PC-3 (cell line): ENCODE measurements at places on chromosomes 6 and 20.

GRCh38 chr20:9912858-9913434 lies 74.1 kb upstream of the PAK5 start:
- DNase-seq, result peak; percentile 80

- DNase-seq, result peak; percentile 67
These were observed 4.6 kb upstream of the GUCA1B start for GRCh38 chr6:42199106-42199981.

GRCh38 chr6:130105996-130106704 lies 87.8 kb downstream of the L3MBTL3 start:
- no peak for DNase-seq

DNA sequence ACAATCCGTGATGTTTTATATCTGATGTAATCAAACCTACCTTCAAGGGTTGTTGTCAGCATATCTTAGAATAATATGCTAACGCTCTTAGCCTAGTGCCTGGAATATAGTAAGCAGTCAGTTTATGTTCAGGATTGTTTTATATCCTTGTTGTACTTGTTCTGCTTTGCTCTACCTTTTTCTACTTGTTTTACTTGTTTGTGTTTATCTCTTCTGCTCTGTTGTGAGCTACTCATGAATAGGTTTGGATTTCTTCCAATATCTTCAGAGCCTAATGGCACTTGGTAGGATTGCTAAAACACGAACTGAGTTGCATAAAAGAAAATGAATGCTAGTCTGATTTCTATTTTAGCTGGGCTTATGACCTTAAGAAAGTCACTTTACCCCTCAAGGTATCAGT lies 40.1 kb downstream of the DNAH8 start:
- DNase-seq, result peak; percentile 77

DNA sequence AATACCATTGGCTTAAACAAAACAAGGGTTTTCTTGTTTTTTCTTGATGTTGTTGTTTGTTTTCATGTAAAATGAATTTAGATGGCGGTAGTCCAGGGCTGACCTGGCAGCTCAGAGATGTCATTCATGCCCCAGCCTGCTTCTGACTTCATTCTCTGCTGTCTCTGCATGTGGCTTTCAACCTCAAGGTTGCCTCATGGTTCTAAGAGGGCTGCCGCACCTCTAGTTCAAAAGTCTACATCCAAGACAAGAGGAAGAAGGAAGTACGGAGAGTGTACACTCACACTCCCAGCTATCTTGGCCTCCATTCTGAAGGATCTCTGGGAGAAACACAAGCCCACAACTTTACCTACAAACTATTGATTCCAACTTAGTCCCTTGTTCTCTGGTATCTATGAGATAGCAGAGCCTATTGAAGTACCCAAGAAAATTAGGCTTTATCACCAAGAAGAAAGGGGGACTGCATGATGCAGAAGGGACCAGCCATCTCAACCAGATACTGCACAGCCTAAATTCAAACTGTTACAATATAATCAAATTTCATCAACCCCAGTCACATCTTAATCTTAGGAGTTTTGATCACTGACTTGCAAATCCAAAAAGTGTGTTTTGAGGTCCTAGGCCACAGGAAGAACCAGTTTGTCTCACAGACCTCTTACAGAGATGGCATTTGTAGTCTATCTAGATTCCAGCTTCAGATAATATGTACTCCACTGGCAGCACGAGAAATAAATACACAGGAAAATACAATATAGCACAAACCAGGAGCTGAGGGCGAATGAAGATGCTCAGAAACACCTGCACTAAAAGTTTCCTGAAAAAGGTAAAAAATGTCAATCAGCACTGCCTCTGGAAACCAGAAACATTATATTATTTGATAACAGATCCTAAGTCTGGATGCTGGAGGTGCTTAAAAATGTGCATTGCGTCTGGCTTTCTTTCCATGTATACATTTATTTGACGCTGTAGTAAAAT lies 866 bp upstream of the BTN3A3 start:
- DNase-seq, result no peak

DNA sequence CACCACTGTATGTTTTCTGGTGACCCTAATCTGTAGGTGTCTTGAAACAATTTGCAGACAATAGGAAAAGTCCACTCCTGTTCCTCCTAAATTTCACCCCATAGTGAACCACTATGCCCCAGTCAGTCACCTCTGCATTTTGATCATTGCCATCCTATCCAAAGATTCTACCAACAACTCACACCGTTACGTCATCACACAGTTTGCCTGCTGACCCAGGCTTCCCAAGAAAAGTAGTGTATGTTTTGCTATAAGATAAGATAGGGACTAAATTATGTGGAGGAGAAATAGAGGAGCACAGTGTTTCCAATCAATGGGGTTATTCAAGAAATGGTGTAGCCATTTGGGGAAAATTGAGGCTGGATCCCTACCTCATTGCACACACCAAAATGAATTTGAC lies 58.8 kb downstream of the GNAS start:
- DNase-seq, result no peak

- no peak for DNase-seq
These were observed 312.6 kb upstream of the RNF24 start for GRCh38 chr20:4327956-4328355.

- no peak for DNase-seq
These were observed 34.5 kb upstream of the PDE7B start for GRCh38 chr6:135817035-135817434.

DNA sequence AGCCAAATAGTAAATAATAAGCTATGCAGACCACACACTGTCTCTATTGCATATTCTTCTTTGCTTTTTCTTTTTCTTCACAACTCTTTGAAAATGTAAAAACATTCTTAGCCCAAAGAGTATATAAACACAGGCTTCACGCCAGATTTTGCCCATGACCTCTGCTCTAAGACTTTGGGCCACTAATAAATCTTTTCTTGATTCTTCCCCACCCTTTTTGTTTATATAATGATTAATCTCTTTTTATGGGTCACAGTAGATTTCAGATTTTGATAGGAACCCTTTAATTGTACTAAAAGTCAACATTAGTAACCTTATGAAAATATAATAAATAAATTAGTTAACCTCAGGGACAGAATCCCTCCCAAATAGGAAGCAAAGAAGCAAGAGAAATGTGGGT lies 15.8 kb upstream of the ENPP5 start:
- DNase-seq, result peak; percentile 82

- DNase-seq, result no peak
These were observed 67.6 kb downstream of the BLOC1S5 start for GRCh38 chr6:7996538-7997111.

DNA sequence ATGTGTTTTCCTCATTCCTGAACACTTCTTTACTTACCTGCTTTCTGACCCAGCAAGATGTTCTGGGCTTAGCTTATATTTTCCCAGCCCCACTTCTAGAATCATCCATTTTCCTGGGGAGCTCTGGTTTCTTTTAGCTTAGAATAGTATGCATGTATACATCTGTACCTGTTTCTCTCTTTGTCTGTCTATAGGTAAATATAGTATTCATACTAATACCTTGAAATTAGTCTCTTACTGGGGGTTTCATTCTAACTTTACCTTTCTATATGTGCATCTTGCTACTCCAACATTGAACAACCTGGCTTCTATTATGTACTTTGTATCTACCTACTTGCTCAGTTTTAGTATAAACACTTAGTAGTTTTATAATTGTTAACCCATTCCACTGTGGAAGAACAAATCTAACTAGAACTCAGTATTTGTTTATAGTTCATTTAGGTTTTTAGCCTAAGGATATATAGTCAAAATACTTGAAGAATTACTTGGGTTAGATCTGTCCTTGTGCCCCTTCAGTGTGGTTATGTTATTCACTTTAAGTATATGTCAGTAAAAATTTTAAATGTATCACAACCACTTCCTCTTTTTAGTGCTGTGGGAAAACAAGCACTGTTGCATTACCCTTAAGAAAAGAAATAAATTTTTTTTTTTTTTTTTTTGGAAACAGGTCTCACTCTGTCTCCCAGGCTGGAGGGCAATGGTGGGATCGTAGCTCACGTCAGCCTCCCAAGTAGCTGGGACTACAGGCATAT lies 54.0 kb downstream of the ASXL1 start:
- no peak for DNase-seq

DNA sequence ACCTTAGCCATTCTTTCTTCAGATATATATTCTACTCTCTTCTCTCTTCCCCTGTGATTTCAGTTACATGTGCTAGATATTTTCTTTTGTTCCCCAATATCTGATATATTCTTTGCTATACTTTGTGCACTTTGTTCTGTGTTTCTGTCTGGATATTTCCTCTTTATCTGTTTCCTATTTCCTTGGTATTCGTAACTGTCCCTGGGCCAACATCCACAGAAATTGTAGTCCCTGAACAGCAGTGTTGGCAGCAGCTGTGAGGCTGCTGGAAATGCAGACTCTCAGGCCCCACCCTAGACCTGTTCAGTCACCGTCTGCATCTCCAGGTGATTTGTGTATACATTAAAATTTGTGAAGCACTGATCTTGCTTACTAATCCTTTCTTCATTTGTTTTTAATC lies 522.9 kb upstream of the SOX4 start:
- DNase-seq, result no peak

DNA sequence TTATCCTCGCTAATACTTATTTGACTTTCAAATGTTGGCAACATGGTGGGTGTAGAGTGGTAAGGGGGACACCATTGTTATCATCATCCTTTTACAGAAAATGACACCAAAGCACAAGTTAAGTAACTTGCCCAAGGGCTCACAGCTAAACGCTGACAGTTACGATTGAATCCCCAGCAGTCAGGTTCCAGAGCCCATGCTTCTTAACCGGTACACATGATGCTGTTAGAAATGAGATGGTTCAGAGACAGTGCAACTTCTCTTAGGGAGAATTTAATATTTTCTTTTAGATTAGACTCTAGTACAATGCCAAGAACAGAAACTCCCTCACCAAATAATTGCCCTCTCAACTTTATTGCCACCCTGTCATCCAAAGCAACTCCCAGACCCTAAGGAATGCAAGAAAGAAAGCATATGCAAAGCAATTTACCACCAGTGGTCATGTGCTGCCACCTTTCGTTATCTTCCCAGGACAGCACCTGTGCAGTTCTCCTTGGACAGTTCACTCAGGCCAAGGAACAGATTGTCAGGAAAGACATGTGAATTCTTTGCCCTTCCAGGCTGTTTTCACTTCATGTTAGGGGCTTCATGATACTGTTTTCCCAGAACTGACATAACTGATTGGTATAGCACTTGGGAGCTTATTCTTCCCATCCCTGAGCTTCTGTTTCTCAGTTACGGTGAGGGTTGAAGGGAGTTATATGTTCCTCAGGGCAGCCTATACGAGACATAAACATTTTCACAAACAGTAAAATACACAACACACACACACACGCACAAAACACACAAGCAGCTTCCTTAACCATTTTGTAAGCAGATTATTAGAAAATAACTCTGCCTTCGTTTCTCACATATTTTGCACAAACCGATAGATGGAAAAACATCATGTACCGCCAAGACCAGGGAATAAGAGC lies 5.1 kb downstream of the HLA-DMA start:
- peak; percentile 75 for DNase-seq

- peak; percentile 73 for DNase-seq
These were observed 40.5 kb downstream of the HLA-F start for GRCh38 chr6:29763491-29764289.

GRCh38 chr6:15476631-15477380 lies 186.0 kb downstream of the DTNBP1 start:
- no peak for DNase-seq

- no peak for DNase-seq
These were observed 159.1 kb upstream of the TOP1 start for GRCh38 chr20:40869218-40870147.

- DNase-seq, result no peak
These were observed 140.0 kb upstream of the LAMA2 start for GRCh38 chr6:128742900-128743299.

- peak; percentile 34 for DNase-seq
These were observed 474 bp downstream of the RBM38 start for GRCh38 chr20:57391439-57392301.

DNA sequence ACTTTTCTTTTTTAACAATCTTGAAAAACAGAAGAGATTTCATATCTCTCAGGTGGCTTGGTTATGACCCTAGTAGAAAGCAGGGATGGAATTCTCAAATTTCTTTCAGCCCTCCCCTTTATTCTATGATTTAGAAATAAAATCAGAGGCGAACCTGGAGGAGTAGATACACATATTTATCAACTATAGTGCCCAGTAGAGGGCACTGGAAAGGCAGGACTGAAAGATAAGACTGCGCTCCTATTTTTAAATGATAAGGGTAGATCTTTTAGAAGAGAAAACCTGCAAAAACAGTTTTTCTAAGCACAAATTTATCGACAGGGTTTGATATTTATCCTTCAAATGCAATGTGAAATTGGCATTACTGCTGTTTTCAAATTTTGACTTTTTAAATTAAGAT lies 1296.6 kb downstream of the EPHA7 start:
- peak; percentile 31 for DNase-seq

- no peak for DNase-seq
These were observed 205.8 kb downstream of the TMEM242 start for GRCh38 chr6:157117431-157118095.

DNA sequence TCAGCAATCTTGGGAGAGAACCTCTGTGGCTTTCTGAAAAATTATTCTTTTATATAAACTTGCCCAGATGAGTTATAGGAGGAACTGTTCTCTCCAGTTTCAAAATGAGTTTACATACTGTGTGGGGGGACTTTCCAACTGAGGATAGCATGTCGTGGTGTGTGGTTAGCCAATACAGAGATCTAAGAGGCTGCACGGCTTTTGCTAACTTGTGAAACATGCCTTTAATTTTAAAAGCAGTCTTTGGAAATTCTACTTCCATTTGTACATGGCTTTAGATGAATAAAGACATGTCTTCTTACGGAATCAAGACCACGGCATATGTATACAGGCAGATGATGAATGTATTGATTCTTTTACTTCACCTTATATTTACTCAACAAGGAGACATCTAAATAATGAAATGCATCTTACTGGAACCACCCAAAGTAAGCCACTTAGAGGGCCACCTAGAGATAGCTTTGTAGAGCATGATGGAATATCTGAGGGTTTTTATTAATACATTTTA lies 39.8 kb downstream of the HIVEP1 start:
- no peak for DNase-seq

DNA sequence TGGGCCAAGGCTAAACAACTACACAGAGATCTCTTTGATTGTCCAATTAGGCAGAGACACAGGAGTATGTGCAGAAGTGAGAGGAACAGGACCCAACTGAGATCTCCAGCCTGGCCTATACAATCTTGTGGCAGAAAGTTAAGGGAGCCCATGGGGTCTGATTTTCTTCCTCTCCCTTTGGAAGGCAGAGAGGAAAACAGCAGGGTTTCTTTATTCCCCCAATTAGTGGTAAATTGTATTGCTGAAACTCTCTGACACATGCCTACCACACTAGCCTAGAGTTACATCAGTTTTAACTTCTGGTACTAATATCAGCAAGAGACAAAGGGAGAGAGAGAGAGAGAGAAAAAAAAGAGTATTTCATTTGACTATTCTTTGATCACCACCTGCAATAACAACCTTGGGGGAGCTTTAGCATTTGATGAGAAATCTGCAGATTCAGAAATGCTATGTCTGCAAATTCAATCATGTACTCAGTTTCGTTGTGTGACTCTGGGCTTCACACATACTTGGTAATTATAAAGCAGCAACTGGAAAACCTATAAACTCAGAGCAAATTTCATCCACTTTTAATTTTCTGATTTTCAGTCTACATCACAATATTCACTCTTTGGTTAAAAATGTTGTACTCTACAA lies 260.3 kb upstream of the SPTLC3 start:
- no peak for DNase-seq

- DNase-seq, result peak; percentile 96
These were observed 36.8 kb downstream of the ZMYND8 start for GRCh38 chr20:47319517-47320252.

- DNase-seq, result peak; percentile 9
These were observed 712.9 kb upstream of the MAP3K7 start for GRCh38 chr6:91299544-91300491.

GRCh38 chr6:105691081-105691480 lies 288.2 kb upstream of the PREP start:
- DNase-seq, result no peak
